ENCODE measurements at places on chromosomes 5 and 9.
A peak's percentile ranks its signal among the peaks of the same experiment; 100 is the strongest.

- DNase-seq, result no peak
Observed at GRCh38 chr5:102536323-102536928, 37.6 kb upstream of the SLCO6A1 start.

- no peak for DNase-seq
Observed at GRCh38 chr9:126806336-126806735, 1.5 kb downstream of the ZBTB43 start.

GRCh38 chr9:76580820-76581219 is 121.8 kb downstream of the GCNT1 start:
- no peak for DNase-seq

GRCh38 chr9:133726401-133727276 is 11.5 kb downstream of the SARDH start:
- DNase-seq, result peak; percentile 66

DNA sequence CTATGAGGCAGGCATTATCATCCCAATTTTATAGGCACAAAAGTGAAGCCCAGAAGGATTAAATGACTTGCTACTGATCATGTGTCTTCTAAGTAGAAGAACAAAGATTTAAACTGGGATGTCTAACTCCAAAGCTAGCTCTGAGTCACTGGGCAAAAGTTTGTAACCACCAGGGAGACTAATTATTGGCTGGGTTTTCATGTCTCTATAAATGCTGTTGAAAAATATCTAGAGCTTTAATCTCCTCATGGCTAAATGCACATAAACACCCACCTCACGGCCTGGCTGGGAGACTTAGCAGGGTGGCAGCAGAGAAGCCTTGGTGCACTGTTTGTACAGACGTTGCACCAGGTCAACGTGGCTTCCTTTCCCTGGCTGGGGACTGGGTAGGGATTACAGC is 144.6 kb downstream of the MELK start:
- DNase-seq, result no peak

DNA sequence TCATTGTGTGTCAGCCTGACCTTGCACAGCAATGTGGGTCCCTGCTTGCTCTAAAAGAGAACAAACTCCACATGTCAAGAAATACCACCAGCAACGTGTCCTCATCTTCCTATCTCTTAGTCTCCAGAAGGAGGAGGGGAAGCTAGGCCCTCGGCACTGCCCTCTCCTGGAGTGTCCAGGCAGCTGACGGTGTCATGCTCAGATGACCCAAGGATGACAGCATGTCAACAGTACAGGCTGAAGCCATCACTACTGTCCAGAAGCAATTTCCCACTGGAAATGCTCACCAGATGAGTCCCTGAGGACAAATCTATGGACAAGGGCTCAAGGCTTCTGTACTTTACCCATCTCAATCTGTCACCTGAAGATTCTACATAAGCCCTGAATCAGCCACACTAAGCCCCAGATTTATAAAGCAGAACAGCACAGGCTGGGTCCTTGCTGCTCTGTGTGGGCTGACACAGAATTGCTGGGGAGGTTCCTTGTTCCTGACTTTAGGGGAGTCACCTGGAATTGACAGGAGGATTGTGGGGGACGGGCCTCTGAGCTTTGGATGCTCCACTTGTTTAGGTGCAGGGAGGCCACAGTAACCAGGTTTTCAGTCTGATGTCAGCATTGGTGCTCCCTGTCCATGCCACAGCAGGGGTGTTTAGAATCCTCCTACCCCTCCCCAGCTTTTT is 210.2 kb downstream of the DAB2IP start:
- DNase-seq, result no peak

GRCh38 chr9:111649016-111649415 is 12.4 kb upstream of the GNG10 start:
- DNase-seq, result no peak

DNA sequence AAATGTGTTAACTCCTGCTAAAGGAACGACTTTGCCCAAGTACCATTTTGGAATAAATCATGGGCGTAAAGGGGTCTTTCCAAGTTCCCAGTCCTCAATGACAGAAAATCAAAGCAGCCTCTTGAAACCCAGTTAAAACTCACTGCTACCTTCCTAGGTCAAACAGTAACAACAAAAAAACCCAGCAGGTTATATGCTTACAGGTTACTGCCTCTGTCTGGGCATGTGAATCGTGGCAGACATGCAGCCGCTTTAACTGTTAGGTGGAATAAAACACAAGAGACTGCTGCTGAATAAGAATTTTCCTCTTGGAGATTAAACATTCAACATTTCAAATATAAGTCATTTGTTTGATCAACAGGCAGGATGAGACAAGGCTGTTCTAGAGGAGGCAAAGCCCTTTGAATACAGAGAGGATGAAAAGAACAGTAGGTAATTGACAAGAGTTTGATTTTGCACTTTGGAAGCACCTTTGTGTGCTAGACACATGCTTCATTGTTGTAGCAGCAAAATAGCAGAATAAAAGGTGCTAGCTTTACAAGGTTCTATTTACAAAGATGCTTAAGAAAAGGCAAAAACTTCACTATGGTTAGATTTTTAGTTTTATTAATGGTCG is 319.4 kb downstream of the NDUFS4 start:
- DNase-seq, result no peak

Measured in CD4-positive, alpha-beta T cell treated with Interleukin-21 for 1 hour (primary cell).